ENCODE measurements at places on chromosomes 5 and 9.

DNA sequence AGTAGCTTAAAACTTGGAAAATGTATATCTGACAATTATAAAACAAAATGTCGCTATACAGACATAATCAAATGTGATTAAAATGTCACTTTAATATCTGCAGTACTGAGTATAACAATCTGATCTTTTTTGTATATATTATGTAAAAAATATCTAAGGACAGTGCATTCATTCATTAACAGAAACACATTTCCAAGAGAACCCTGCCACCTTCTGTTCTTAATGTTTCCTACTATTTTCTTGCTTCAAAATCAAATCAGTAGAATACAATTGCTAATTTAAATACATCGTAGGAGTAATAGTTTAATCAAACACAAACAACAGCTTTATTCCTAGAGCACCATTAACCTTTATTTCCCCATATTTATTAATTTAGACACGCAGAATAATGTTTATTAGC lies 142.6 kb upstream of the ST8SIA4 start:
- no peak for DNase-seq

DNA sequence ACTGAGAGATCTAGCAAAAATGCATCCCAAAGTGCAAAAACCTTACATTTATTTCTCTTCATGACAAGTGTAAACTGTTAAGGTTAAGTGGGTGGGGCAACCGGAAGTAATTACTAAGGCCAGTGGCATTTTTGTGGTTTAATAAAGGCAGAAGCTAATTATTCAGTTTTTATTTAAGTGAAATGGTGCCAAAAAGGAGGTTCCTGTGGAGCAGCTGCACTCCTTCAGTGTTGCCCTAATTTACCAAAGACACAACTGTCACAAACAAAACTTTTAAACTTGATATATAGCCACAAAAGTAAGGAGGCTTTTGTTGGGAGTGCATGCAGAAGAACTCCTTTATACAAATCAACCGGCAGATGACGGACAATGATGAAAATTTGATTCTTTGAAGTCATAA lies 81.6 kb downstream of the NDUFS4 start:
- DNase-seq: no peak

DNA sequence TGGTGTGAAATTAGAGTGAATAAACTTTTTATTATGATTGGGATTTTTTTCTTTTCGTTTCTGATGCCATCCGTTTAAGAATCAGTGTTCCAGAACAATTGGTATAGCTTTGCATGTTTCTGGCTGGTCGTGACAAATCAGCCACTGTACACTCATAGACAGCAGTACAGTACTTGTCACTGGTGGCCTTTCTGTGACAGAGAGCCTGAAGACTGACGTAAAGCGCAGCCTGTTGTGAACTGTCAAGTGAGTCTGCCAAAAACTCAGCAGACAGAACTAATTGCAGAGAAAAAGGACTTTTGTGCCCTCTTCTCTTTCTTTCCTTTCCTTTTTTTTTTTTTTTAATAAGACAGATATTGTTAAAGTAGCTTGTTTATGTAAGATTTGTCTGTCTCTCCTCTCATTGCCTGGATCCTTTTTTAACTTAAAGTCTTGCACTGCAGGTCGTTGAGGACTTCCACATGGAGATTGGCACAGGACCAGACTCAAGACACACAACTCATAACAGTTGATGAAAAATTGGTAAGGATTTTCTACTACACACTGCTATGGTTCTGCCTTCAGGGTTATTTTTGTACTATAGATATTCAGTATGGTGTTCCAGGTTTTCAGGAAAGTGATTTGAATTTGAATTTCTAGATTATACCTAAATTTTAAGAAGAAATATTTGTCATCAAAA lies 42.7 kb downstream of the NDUFS4 start:
- DNase-seq: no peak

- peak; percentile 46 for DNase-seq
Observed at GRCh38 chr5:124923131-124923530, 176.7 kb upstream of the ZNF608 start.

DNA sequence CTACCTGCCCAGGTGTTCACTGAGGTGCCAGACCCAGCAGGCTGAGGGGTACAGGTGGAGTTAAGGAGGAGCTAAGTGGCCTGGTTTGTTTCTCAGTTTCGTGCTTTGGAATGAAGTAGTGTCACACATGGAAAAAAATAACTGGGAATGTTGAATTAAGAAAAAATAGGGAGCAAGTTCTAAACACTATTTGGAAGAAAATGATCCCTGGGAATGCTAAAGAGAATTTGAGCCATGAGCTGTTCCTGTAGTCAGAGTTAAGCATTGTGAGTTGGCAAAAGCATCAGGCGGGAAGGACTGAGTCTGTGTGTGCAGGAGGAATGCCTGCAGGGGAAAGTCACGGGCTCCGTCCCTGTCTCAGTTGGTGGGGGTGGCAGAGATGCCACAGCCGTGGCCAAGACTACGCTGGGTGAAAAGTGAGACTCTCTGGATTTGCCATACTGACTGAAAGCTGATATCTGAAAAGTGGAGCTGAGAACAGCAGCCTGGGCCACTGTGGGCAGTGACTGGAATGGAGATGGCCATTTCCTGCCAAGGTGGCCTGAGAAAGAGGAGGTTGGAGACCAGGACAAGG lies 37.0 kb downstream of the SYK start:
- DNase-seq: no peak

- DNase-seq: no peak
Observed at GRCh38 chr9:120982836-120983235, 56.2 kb upstream of the TRAF1 start.

DNA sequence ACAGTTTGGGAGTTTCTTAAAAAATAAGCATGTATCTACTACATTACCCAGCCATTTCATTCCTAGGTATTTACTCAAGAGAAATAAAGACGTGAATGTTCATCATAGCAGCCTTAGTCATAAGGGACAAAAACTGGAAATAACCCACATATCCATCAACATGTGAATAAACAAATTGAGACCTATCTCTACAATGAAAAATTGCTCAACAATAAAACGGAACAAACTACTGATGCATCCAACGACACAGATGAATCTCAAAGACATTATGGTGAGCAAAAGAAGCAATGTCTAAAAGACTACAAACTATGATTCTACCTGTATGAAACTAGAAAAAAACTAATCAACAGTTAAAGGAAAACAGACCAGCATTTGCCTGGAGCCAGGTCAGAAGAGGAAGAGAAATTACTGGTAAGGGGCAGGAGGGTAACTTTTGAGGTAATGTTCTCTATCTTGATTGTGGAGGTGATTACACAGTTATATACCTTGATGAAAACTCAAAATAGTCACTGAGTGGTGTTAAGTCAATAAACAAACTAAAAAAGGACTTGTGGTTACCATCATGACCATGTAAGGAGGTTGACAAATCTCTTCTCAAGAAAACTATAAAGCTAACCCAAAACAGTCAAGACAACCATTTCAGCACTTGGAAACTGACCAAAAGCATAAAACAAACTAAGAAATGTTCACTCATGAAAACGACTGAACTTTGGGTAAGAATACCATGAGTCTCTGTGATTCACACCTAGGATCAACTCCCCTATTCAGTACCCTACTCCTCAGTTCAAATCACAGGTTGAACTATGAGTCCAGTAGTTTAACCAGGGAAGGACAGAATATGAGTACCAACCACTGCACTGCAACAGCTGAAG lies 10.4 kb downstream of the UIMC1 start:
- DNase-seq: no peak

DNA sequence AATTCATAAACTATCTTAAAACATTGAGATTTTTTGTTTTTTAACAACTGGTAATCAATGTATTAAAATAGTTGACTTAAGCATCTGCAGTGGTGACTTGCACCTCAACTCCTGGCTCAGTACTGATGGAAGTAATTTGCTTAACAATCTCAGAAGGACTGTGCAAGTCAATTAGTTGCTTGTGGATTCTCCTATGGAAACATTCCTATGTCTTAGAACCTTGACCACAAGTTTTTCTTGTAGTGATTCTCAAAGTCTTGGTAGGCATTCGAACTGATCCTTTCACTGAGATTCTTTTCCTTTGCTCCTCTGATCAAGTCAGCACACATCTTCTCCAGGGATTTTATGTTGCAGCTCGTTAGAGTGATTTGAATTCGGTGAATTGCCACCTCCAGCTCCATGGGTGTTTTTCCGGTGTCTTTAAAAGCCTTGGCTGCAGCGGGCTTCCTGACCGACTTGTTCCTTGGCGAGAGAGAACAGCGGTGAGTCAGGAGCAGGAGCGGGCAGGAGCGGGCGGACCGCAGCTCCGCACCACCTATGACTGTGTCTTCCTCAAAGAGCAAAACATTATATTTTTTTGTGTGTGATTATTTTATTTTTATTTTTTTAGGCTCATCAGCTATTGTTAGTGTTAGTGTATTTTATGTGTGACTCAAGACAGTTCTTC lies 21.1 kb downstream of the HMGXB3 start:
- no peak for DNase-seq

GRCh38 chr9:86115886-86116285 lies 16.5 kb upstream of the GOLM1 start:
- DNase-seq: no peak

DNA sequence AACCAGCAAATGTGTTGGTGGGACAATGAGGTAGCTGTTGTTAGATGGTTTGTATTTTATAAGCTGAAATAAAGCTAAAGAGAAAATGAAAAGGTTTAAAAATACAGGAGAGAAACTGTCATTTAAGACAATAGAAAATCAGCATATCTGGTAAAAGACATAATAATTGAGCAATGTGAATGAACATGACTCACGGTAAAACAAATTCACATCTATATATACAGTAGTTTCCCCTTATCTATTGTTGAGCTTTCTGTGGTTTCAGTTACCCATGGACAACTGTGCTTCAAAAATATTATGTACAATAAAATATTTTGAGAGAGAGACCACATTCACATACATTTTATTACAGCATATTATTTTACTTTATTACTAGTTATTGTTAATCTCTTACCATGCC lies 1649.8 kb downstream of the EFNA5 start:
- no peak for DNase-seq

- no peak for DNase-seq
Observed at GRCh38 chr9:93129286-93129685, 4.8 kb downstream of the NINJ1 start.

Measured in SHP77 treated with DMSO at 0.1 percent for 48 hours (cell line).